ENCODE measurements at places on chromosomes 5 and 9. TPM values are rescaled to one million over a fixed set of nuclear protein-coding genes. Genes with fewer than 3 reads are reported as not detected.

- no peak overlapping the region for H3K27ac ChIP-seq
- no peaks in the 10 kb centered on the region for H3K27me3 ChIP-seq
- no peaks in the 10 kb centered on the region for H3K36me3 ChIP-seq
- peaks cover 11% of the 10 kb centered on the region for H3K4me1 ChIP-seq
- DNase-seq, result no peak
- peak overlapping the region; percentile 21 for H3K4me3 ChIP-seq
Observed at GRCh38 chr5:175652741-175653663, 4.9 kb upstream of the HRH2 start.

- H3K36me3 ChIP-seq, result no peaks in the 10 kb centered on the region
- H3K27me3 ChIP-seq, result no peaks in the 10 kb centered on the region
- H3K27ac ChIP-seq, result no peak overlapping the region
- no peak overlapping the region for H3K4me3 ChIP-seq
- peaks cover 6% of the 10 kb centered on the region for H3K4me1 ChIP-seq
Observed at GRCh38 chr5:125536582-125536981, 790.1 kb upstream of the ZNF608 start.

GRCh38 chr9:127188396-127188795 is 66.0 kb upstream of the ANGPTL2 start:
- peaks cover 21% of the 10 kb centered on the region for H3K27me3 ChIP-seq
- DNase-seq, result no peak
- no peak overlapping the region for H3K4me3 ChIP-seq
- peaks cover 25% of the 10 kb centered on the region for H3K4me1 ChIP-seq
- H3K27ac ChIP-seq, result no peak overlapping the region

DNA sequence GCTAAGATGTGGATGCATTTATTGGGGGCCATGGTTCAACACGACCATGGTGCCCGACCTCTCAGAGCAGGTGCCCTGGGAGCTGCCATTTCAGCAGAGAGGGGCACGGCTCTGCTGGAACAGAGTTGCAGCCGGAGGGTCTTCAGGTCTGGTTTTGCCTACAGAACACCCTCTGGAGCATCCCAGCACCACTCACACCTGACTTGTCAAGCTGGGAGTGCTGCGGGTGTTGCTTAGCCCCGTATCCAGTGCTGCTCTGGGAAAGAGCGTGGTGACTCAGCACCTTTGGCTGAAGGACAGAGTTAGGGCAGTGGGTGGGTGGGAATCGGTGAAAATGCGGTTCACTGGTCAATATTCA is 36.5 kb upstream of the IRX4 start:
- no peak overlapping the region for H3K4me3 ChIP-seq
- H3K36me3 ChIP-seq, result no peaks in the 10 kb centered on the region
- no peaks in the 10 kb centered on the region for H3K4me1 ChIP-seq
- no peaks in the 10 kb centered on the region for H3K27me3 ChIP-seq

- no peak for DNase-seq
- H3K27me3 ChIP-seq, result no peaks in the 10 kb centered on the region
- H3K4me3 ChIP-seq, result peak overlapping the region; percentile 92
- peaks cover 29% of the 10 kb centered on the region for H3K36me3 ChIP-seq
Observed at GRCh38 chr9:35748242-35748857, 678 bp downstream of the GBA2 start.

- no peak for DNase-seq
- no peaks in the 10 kb centered on the region for H3K27me3 ChIP-seq
- H3K4me1 ChIP-seq, result no peaks in the 10 kb centered on the region
- peaks cover 54% of the 10 kb centered on the region for H3K36me3 ChIP-seq
Observed at GRCh38 chr5:138932171-138932810, 57.2 kb upstream of the LRRTM2 start.

- H3K27me3 ChIP-seq, result peaks cover 2% of the 10 kb centered on the region
- no peak overlapping the region for H3K27ac ChIP-seq
- H3K4me1 ChIP-seq, result peaks cover 12% of the 10 kb centered on the region
- H3K4me3 ChIP-seq, result no peak overlapping the region
Observed at GRCh38 chr9:122204055-122204454, 24.7 kb downstream of the LHX6 start.

The SPINK13 gene
- total RNA-seq, result not detected

GRCh38 chr9:101472891-101473290 is 37.3 kb upstream of the ALDOB start:
- H3K27ac ChIP-seq, result no peak overlapping the region
- no peak for DNase-seq
- H3K4me3 ChIP-seq, result no peak overlapping the region
- H3K27me3 ChIP-seq, result no peaks in the 10 kb centered on the region
- no peaks in the 10 kb centered on the region for H3K36me3 ChIP-seq
- peaks cover 4% of the 10 kb centered on the region for H3K4me1 ChIP-seq

- H3K27me3 ChIP-seq, result no peaks in the 10 kb centered on the region
- H3K27ac ChIP-seq, result no peak overlapping the region
- no peak for DNase-seq
- no peak overlapping the region for H3K4me3 ChIP-seq
Observed at GRCh38 chr5:80194468-80194867, 61.4 kb downstream of the SERINC5 start.

DNA sequence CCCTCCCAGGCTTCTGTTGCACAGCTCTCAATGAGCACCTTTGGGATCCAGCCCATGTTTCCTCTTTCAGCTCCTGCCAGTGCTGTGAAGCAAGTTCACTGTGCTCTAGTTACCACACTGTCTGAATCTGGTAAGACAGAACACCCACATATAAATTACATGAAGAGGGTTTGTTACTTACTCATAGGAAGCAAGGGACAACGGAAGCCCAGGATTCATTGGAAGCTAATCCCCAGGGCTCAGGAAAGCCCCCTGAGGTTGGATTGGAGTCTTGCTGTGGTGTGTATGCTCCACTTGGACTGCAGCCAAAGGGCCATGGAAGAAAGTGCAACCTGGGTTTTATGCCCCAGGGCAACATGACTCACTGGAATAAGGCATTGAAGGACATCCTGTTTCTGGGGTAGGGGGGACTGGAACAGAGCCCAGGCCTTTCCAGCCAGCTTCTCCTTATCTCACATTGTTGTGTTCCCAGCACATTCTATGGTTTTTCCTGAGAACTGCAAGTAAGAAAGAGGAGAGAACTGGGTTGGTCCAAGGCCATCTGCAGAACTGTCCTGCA is 15.6 kb upstream of the CLK4 start:
- H3K27me3 ChIP-seq, result no peaks in the 10 kb centered on the region
- H3K4me3 ChIP-seq, result no peak overlapping the region
- peak overlapping the region; percentile 73 for H3K27ac ChIP-seq
- peak; percentile 87 for DNase-seq
- H3K4me1 ChIP-seq, result peaks cover 20% of the 10 kb centered on the region
- no peaks in the 10 kb centered on the region for H3K36me3 ChIP-seq

The MARVELD2 gene
- total RNA-seq, result 10.6 TPM

GRCh38 chr5:4896328-4896727 is 243.8 kb upstream of the ADAMTS16 start:
- H3K4me1 ChIP-seq, result no peaks in the 10 kb centered on the region
- no peak overlapping the region for H3K4me3 ChIP-seq
- no peaks in the 10 kb centered on the region for H3K27me3 ChIP-seq
- no peak for DNase-seq
- no peaks in the 10 kb centered on the region for H3K36me3 ChIP-seq

DNA sequence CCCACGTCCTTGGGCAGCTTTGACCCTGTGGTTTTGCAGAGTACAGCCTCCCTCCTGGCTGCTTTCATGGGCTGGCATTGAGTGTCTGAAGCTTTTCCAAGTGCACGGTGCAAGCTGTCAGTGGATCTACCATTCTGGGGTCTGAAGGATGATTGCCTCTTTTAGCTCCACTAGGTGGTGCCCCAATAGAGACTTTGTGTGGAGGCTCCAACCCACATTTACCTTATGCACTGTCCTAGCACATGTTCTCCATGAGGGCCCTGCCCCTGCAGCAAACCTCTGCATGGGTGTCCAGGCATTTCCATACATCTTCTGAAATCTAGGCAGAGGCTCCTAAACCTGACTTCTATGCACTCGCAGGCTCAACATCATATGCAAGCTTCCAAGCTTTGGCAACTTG is 644.2 kb upstream of the CDH9 start:
- no peak overlapping the region for H3K27ac ChIP-seq
- H3K27me3 ChIP-seq, result no peaks in the 10 kb centered on the region
- H3K4me1 ChIP-seq, result no peaks in the 10 kb centered on the region
- no peaks in the 10 kb centered on the region for H3K36me3 ChIP-seq

DNA sequence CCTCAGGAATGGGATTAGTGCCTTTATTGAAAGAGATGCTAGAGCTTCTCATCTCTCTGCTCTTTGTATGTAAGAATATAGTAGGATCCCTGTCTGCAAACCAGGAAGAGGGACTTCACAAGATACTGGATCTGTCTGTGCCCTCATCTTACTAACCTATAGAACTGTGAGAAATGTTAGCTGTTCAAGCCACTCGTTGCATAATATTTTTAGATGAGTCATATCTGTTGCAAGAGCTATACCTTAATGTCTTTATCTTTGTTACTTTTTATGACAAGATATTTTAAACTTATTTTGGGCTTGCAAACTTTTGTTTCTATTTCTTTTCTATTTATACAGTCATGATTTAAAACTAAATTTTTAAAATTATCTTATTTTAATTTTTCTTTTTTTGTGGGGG is 1296.8 kb upstream of the CDH6 start:
- H3K36me3 ChIP-seq, result no peaks in the 10 kb centered on the region
- no peak overlapping the region for H3K4me3 ChIP-seq
- DNase-seq, result no peak
- no peak overlapping the region for H3K27ac ChIP-seq

The ARSK gene
- 9.0 TPM for total RNA-seq

- no peak for DNase-seq
- no peak overlapping the region for H3K4me3 ChIP-seq
- H3K36me3 ChIP-seq, result no peaks in the 10 kb centered on the region
- no peaks in the 10 kb centered on the region for H3K4me1 ChIP-seq
- no peak overlapping the region for H3K27ac ChIP-seq
Observed at GRCh38 chr9:97742545-97742944, 45.4 kb upstream of the XPA start.

The GRK6 gene
- total RNA-seq, result 19.7 TPM

The PHYHD1 gene
- total RNA-seq, result 4.6 TPM

The SNCAIP gene
- 0.84 TPM for total RNA-seq

The WDR38 gene
- not detected for total RNA-seq

The PALM2AKAP2 gene
- total RNA-seq, result 61.3 TPM

GRCh38 chr5:133934822-133935666 is 33.4 kb downstream of the C5orf15 start:
- no peak overlapping the region for H3K4me3 ChIP-seq
- DNase-seq, result no peak
- H3K36me3 ChIP-seq, result no peaks in the 10 kb centered on the region
- H3K4me1 ChIP-seq, result peaks cover 7% of the 10 kb centered on the region
- H3K27me3 ChIP-seq, result no peaks in the 10 kb centered on the region

- H3K4me1 ChIP-seq, result no peaks in the 10 kb centered on the region
- H3K36me3 ChIP-seq, result no peaks in the 10 kb centered on the region
- no peaks in the 10 kb centered on the region for H3K27me3 ChIP-seq
- no peak for DNase-seq
- no peak overlapping the region for H3K4me3 ChIP-seq
Observed at GRCh38 chr9:106449336-106449927, 413.5 kb upstream of the ZNF462 start.

GRCh38 chr9:75063556-75064305 is 24.2 kb downstream of the NMRK1 start:
- H3K4me3 ChIP-seq, result no peak overlapping the region
- peaks cover 17% of the 10 kb centered on the region for H3K4me1 ChIP-seq
- no peak overlapping the region for H3K27ac ChIP-seq
- H3K36me3 ChIP-seq, result no peaks in the 10 kb centered on the region
- peak; percentile 27 for DNase-seq

DNA sequence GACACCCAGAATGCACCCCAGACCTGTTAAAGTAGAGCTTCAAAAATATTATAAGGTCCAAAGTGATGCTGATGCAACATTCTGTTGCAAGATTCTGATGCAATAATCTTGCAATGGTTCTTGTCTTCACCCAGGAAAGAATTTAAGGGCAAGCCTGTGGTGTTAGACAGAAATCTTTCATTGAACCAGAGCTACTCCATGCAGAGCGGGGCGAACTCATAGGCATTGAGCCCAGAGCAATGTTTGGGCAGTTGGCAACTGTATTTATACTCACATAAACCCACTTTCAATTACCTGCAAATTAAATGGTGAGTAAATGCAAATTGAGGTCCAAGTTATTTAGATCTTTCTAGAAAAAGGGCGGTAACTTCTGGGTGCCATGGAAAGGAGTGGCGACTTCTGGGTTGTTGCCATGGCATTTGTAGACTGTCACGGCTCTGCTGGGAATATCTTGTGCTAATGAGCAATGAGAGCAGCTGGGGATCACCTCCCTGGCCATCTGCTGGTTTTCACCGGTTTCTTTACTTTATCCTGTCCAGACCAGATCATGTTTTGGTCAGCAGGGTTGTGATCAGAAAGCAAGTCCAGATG is 163.4 kb downstream of the ICE1 start:
- DNase-seq, result no peak
- no peak overlapping the region for H3K4me3 ChIP-seq
- H3K36me3 ChIP-seq, result no peaks in the 10 kb centered on the region
- no peaks in the 10 kb centered on the region for H3K4me1 ChIP-seq

DNA sequence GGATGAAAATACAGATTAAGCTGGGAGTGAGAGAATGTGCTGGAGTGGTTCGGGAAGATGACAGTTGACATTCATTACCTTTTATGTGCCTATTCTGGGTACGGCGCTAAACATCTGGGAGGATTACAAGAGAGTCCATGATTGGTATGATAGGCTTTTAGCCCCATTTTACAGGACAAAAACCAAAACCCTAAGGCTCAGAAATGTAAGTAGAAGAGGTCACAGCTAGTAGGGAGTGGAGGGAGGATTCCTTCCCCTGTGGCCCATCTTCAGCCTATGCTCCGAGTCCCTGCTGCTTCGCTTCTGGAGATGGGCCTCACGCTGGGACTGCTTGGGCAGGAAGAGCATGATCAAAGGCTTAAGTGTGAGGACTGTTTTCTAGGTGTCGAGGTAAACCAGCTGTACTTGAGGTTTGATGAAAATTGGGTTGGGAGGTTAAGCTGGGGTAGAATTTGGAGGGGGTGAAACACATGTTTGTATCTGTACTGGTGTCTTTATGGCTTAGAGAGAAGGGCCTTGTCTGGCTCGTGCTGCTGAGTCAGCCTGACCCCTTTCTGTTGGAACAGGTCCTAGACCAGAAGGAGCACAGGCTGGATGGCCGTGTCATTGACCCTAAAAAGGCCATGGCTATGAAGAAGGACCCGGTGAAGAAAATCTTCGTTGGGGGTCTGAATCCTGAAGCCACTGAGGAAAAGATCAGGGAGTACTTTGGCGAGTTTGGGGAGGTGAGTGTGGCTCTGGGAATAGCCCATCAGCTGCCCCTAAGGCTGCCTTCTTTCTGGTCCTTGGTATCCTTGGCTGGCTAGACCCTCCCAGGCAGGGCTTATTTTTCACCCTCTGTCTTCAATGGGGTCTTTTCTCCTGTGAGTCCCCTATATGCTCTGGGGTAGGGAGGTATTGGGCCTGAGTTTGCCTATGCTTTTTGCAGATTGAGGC is 2.1 kb downstream of the HNRNPAB start:
- H3K27me3 ChIP-seq, result no peaks in the 10 kb centered on the region
- H3K27ac ChIP-seq, result peak overlapping the region; percentile 72
- peaks cover 54% of the 10 kb centered on the region for H3K36me3 ChIP-seq
- H3K4me3 ChIP-seq, result peak overlapping the region; percentile 100
- no peak for DNase-seq
- H3K4me1 ChIP-seq, result peaks cover 28% of the 10 kb centered on the region

The DMRT3 gene
- not detected for total RNA-seq
